ENCODE measurements at places on chromosomes 7 and 10.

- no peak overlapping the region for H3K4me3 ChIP-seq
- no peak for DNase-seq
- H3K27ac ChIP-seq: no peak overlapping the region
These were observed 119.3 kb downstream of the HDAC9 start for GRCh38 chr7:18614841-18615240.

GRCh38 chr10:112546474-112546873 lies 99.5 kb downstream of the VTI1A start:
- no peak overlapping the region for H3K4me3 ChIP-seq
- H3K36me3 ChIP-seq: peaks cover 29% of the 10 kb centered on the region
- DNase-seq: no peak
- H3K27ac ChIP-seq: no peak overlapping the region
- H3K4me1 ChIP-seq: peaks cover 3% of the 10 kb centered on the region
- H3K27me3 ChIP-seq: no peaks in the 10 kb centered on the region

GRCh38 chr10:4843525-4844180 lies 17.6 kb downstream of the AKR1E2 start:
- peaks cover 4% of the 10 kb centered on the region for H3K36me3 ChIP-seq
- no peaks in the 10 kb centered on the region for H3K4me1 ChIP-seq
- H3K27me3 ChIP-seq: no peaks in the 10 kb centered on the region
- H3K27ac ChIP-seq: no peak overlapping the region
- no peak for DNase-seq
- H3K4me3 ChIP-seq: no peak overlapping the region

DNA sequence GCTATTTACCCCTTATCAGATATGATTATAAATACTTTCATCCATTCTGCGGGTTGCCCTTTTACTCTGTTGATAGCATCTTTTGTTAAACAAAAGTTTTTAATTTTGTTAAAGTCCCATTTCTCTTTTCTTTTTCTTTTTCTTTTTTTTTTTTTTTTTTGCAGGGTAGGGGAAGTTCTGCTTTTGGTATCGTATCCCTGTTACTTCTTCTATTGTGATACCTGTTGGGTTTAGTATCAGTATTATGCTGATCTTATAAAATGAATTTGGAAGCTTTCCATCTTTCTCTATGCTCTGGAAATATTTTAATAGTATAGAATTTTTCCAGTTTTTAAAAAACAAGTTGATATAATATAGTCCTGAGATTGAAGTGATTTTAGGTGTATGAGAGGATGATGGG lies 6.0 kb downstream of the CCNJ start:
- H3K4me3 ChIP-seq: no peak overlapping the region

- no peak overlapping the region for H3K27ac ChIP-seq
- DNase-seq: no peak
- H3K4me1 ChIP-seq: no peaks in the 10 kb centered on the region
- no peaks in the 10 kb centered on the region for H3K27me3 ChIP-seq
- no peaks in the 10 kb centered on the region for H3K36me3 ChIP-seq
These were observed 13.0 kb upstream of the SMIM30 start for GRCh38 chr7:113131367-113131766.

DNA sequence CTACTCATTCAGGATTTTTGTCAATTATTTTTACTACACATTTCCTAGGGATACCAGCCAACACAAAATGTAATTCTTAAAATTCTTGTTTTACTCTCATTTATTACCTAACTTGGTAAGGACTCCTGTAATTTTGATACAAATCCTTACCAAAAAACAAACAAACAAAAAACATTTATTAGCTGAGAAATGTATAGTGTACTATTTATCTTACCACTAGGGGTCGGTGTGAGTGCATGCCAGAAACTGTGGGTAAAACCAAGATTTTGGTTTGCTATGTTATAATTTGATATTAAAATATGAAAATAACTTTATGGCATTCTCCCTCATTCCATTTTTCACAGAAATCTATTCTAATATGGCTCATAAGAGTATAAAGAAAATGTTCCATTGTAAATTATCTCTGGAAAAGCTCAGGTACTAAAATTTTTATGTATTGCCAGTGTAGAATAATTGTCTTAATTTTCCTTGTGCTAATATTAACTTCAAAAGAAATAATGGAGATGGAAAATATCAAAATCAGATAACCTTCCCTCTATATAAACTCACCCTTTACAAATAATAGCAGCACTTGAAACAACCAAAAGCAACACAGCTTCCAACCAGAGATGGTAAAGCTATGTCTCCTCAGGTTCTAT lies 290.8 kb upstream of the PCDH15 start:
- no peaks in the 10 kb centered on the region for H3K4me1 ChIP-seq
- no peak for DNase-seq
- H3K27me3 ChIP-seq: no peaks in the 10 kb centered on the region
- H3K36me3 ChIP-seq: no peaks in the 10 kb centered on the region

- H3K27ac ChIP-seq: no peak overlapping the region
- H3K36me3 ChIP-seq: peaks cover 1% of the 10 kb centered on the region
- no peaks in the 10 kb centered on the region for H3K27me3 ChIP-seq
- peaks cover 2% of the 10 kb centered on the region for H3K4me1 ChIP-seq
- no peak overlapping the region for H3K4me3 ChIP-seq
These were observed 19.9 kb downstream of the MINDY4 start for GRCh38 chr7:30791114-30791513.

DNA sequence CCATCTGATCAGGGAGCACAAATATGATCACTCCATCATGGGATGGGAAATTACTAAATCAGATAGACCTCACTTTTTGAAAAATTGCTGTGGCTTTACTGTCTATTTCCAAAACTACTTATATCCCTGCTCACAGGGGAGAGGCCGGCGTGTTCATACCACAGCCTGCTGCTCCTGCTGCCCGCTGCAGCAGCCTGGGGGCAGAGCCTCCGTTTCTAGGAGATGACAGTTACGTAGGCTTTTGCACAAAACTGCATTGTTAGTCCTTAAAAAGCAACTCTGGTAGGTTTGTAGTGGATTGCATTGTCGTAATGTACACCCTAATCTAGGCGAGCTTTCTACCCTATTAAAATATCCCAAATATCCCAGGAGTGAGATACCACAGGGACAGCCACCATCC lies 203.7 kb downstream of the EBF3 start:
- no peak overlapping the region for H3K4me3 ChIP-seq
- H3K27ac ChIP-seq: no peak overlapping the region
- peaks cover 16% of the 10 kb centered on the region for H3K4me1 ChIP-seq
- peaks cover 41% of the 10 kb centered on the region for H3K36me3 ChIP-seq
- DNase-seq: no peak
